Activated CD4-positive, alpha-beta memory T cell treated with anti-CD3 and anti-CD28 coated beads, Interleukin-2, amount 10 ng/mL, durations not matched to agents 7 days and 5 days (primary cell): ENCODE measurements at places on chromosomes 3 and 15.

GRCh38 chr15:65067645-65068402 lies at the start of gene RASL12:
Gene RASL12 (minus strand): TSS chr15:65067991. CDS start chr15:65067835, 156 bp downstream.
- H3K4me3 ChIP-seq = no peak within 1 kb of the TSS
- peaks cover 4% of the 10 kb centered on the region for H3K4me1 ChIP-seq
- peaks cover 36% of the 10 kb centered on the region for H3K27me3 ChIP-seq
- DNase-seq = no peak
- no peaks in the 10 kb centered on the region for H3K36me3 ChIP-seq

DNA sequence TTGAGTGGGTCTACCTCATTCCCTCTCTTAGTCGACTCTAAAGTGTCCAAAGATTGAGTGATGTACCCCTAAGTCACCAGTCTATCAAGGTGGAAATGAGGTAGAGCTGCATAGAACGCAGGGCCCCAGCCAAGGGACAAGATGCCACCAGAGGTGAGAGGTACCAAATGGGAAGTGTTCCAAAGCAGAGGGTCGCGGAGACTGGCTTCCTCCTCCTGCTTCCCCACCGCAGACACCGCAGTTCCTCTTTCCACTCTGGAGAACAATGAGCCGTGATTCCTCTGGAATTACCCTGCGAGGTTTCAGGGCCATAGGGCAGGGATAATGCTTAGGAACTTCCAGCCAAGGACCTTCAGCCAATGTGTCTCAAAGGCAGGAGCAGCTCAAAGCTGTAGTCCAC lies 55.8 kb downstream of the DAPK2 start:
- DNase-seq = no peak
- H3K4me1 ChIP-seq = peaks cover 17% of the 10 kb centered on the region
- no peaks in the 10 kb centered on the region for H3K36me3 ChIP-seq
- no peak overlapping the region for H3K4me3 ChIP-seq
- no peak overlapping the region for H3K27ac ChIP-seq

GRCh38 chr3:181921220-181921619 lies 209.5 kb downstream of the SOX2 start:
- no peaks in the 10 kb centered on the region for H3K27me3 ChIP-seq
- H3K4me1 ChIP-seq = no peaks in the 10 kb centered on the region
- no peaks in the 10 kb centered on the region for H3K36me3 ChIP-seq
- H3K27ac ChIP-seq = no peak overlapping the region
- no peak for DNase-seq
- no peak overlapping the region for H3K4me3 ChIP-seq

- no peaks in the 10 kb centered on the region for H3K4me1 ChIP-seq
- H3K36me3 ChIP-seq = no peaks in the 10 kb centered on the region
- no peak overlapping the region for H3K4me3 ChIP-seq
These were observed 270.2 kb downstream of the CADM2 start for GRCh38 chr3:85228966-85229365.

DNA sequence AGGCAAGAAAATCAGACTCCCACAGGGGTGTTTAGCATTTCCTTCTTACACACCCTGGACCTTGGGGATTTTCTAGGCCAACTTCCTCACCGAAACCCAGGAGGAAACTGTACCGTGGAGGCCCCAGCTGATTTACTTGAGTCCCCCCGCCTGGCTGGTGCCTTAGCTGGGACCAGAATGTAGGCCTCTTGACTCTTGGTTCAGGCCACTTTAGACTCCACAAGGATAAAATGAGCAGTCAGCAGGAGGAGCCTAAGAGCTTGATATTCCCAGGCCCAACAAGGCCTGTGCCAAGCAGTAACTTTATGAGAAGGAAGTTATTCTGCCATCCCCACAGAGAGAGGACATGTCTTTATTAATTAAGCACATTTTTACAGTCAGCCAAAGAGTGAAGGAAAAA lies 4.6 kb upstream of the APBA2 start:
- no peak for DNase-seq
- no peak overlapping the region for H3K4me3 ChIP-seq
- no peaks in the 10 kb centered on the region for H3K36me3 ChIP-seq
- H3K27me3 ChIP-seq = peaks cover 12% of the 10 kb centered on the region

GRCh38 chr15:33636958-33637357 lies 326.2 kb downstream of the RYR3 start:
- no peak for DNase-seq
- no peak overlapping the region for H3K27ac ChIP-seq
- no peak overlapping the region for H3K4me3 ChIP-seq
- peaks cover 7% of the 10 kb centered on the region for H3K27me3 ChIP-seq
- H3K4me1 ChIP-seq = no peaks in the 10 kb centered on the region

GRCh38 chr3:43618142-43618541 lies 3.7 kb downstream of the ANO10 start:
- H3K27me3 ChIP-seq = peaks cover 4% of the 10 kb centered on the region
- no peaks in the 10 kb centered on the region for H3K36me3 ChIP-seq

- H3K4me1 ChIP-seq = no peaks in the 10 kb centered on the region
- no peaks in the 10 kb centered on the region for H3K36me3 ChIP-seq
- no peak overlapping the region for H3K4me3 ChIP-seq
- DNase-seq = no peak
These were observed 66.0 kb downstream of the RBMS3 start for GRCh38 chr3:29346828-29347227.

DNA sequence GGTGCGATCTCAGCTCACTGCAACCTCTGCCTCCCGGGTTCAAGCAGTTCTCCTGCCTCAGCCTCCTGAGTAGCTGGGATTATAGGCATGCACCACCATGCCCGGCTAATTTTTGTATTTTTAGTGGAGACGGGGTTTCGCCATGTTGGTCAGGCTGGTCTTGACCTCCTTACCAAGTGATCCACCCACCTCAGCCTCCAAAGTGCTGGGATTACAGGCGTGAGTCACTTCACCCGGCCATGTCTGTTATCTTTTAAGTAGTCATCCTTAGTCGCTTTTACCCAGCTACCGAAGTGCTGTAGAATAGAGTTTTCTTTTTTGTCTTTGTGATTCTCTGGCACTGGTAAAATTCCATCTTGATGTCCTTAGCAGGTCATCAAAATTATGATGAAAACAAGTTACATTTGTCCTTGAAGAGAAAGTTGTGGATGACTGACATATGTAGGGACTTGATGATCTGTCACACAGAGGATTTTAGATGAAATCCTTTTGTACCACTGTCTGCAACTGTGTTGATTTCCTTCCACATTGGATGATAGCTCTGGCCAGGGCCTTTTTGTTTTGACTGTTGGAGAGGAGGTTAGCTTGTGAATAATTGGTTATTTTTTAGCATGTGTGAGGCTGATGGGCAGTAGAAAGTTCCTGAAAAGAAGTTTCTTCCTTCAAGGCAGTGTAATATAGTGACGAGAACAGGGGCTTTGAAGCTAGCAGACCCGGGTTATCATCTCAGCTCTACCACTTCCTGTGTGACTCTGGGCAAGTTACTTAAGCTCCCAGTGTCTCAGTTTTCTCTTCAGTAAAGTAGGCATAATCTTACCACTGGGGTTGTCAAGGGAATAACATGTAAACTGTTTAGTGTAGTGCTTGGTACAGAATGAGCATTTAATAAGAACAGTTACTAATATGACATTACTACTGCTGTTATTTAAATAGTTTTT lies 18.8 kb downstream of the ATG7 start:
- H3K4me3 ChIP-seq = peak overlapping the region; percentile 14
- H3K36me3 ChIP-seq = peaks cover 37% of the 10 kb centered on the region
- H3K27ac ChIP-seq = peak overlapping the region; percentile 88
- H3K27me3 ChIP-seq = no peaks in the 10 kb centered on the region
- H3K4me1 ChIP-seq = peaks cover 55% of the 10 kb centered on the region
- peak; percentile 36 for DNase-seq

DNA sequence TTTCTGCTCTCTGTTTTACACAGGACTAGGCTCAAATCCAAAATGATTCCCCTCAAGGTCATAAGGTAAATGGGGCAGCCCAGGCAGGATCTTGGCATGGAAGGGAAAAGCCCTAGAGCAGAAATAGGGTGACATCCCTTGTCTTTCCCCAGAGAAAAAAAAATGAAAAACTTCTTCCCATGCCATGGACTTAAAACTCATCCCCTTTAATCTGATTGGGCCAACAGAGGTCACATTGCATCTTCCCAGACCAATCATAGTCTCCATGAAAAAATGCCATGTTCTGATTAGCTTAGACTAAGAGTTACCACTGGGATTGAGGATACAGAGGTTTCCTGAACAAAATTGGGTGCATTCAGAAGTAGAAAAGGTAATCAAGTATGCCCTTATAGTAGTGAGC lies 241.3 kb upstream of the LRTM1 start:
- H3K27me3 ChIP-seq = no peaks in the 10 kb centered on the region
- DNase-seq = no peak
- no peaks in the 10 kb centered on the region for H3K36me3 ChIP-seq

- H3K4me1 ChIP-seq = no peaks in the 10 kb centered on the region
- peaks cover 4% of the 10 kb centered on the region for H3K27me3 ChIP-seq
These were observed 108.8 kb downstream of the FBN1 start for GRCh38 chr15:48536681-48537091.

DNA sequence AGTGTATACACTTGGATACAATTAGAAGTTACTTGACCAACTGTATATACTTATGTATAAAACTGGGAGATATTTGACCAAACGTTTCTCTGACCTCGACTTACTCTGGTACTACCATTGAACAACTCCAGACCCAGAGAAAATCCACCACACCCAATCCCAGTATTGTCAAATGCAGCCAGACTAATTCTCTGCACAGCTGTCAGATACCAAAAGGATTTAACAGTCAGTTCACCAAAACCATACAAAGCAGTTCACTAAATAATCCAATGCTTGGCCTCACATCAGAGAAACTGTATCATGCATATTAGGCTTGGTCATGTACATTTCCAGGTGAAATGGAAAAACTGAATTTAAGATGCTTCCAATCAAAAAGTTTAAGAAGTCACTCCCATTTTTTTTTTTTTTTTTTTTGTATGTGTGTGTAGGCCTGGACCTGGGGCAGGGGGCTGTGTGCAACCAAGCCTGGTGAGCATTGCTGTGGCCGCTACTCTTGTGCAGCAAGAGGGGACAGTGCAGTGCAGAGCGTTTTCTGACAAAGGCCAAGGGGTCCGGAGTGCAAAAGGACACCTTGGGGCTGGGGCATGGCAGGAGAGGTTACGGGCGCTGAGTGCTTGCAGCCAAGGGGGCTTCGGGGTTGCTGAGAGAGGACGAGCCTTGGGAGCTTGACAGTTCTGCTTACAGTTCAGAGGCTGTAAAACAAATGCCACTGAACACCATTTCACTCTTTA lies 1.4 kb downstream of the TOMM70 start:
- peak overlapping the region; percentile 97 for H3K27ac ChIP-seq
- H3K27me3 ChIP-seq = no peaks in the 10 kb centered on the region
- H3K4me1 ChIP-seq = peaks cover 65% of the 10 kb centered on the region

DNA sequence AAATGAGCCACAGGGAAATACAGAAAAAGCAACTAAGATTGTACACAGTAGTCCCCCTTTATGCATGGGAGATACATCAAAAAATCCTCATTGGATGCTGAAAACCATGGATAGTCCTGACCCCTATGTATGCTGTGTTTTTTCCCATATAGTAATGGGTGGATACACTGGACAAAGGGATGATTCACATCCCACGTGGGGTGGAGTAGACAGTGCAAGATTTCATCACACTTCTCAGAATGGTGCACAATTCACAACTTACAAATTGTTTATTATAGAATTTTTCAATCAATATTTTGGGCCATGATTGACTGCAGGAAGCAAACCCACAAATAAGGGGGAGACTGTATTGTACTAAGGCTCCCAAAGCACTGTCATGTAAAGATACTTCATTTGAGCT lies 224.4 kb upstream of the STRIT1 start:
- no peak overlapping the region for H3K4me3 ChIP-seq
- no peak overlapping the region for H3K27ac ChIP-seq
- H3K27me3 ChIP-seq = no peaks in the 10 kb centered on the region
- no peaks in the 10 kb centered on the region for H3K36me3 ChIP-seq
- H3K4me1 ChIP-seq = no peaks in the 10 kb centered on the region

DNA sequence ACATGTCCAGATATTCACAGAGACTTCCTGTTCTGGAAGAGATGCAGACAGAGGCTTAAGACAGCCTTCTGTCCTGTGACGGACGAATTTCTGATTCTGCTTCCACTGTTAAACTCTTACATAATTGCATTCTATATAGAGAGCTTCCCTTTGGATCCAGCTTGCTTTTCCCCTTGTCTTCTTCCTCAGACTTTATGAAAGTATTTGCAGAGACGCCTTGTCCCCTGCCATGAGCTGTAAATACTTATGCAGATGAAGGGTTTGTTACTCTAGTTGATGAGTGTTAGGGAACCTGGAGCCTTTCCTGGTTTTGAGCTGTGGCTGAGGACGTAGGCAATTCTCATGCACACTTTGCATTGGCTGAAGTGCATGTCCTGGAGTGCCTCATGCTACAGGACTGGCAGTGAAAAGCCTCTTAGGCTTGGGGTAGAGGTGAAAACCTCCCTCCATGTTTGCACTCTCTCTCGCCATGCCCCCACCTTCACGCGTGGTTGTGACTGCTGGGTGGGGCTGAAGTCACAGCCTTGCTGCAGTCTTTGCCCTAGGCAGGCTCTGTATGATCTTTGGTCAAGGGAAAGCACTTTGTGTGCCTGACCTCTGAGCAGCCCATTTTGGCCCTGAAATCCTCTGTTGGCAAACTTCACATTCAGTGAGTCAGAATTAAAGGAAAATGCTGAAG lies 286.6 kb downstream of the PTPRG start:
- no peaks in the 10 kb centered on the region for H3K27me3 ChIP-seq
- no peak overlapping the region for H3K4me3 ChIP-seq
- H3K36me3 ChIP-seq = no peaks in the 10 kb centered on the region
- H3K27ac ChIP-seq = no peak overlapping the region
- H3K4me1 ChIP-seq = no peaks in the 10 kb centered on the region

- H3K36me3 ChIP-seq = no peaks in the 10 kb centered on the region
- no peaks in the 10 kb centered on the region for H3K4me1 ChIP-seq
- no peak overlapping the region for H3K27ac ChIP-seq
These were observed 495.6 kb downstream of the IL5RA start for GRCh38 chr3:2614578-2614977.

DNA sequence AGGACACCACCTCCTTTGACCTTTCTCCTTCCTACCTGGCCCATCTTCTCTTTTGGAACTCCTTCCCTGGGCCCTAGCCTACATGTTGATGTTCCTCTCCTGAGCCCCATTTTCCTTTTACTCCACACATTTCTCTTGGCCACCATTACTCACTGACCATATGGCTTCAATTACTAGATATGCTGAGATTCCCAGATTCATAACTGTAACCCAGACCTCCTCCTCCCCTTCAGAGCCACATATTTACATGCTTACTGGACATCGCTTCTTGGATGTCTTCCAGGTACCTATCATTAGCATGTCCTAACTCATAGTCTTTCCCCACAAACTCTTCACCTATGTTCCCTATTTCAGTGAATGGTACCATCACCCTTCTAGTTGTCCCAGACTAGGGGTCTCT lies 24.4 kb upstream of the TRIM59 start:
- H3K4me1 ChIP-seq = peaks cover 2% of the 10 kb centered on the region
- no peak overlapping the region for H3K4me3 ChIP-seq
- H3K36me3 ChIP-seq = peaks cover 6% of the 10 kb centered on the region
- peaks cover 27% of the 10 kb centered on the region for H3K27me3 ChIP-seq

- DNase-seq = peak; percentile 76
- no peaks in the 10 kb centered on the region for H3K27me3 ChIP-seq
- H3K27ac ChIP-seq = no peak overlapping the region
- no peak overlapping the region for H3K4me3 ChIP-seq
These were observed 16.2 kb upstream of the VILL start for GRCh38 chr3:37974121-37975083.

GRCh38 chr3:186502138-186502948 lies 41.8 kb downstream of the CRYGS start:
- H3K36me3 ChIP-seq = no peaks in the 10 kb centered on the region
- H3K4me1 ChIP-seq = peaks cover 2% of the 10 kb centered on the region
- peaks cover 5% of the 10 kb centered on the region for H3K27me3 ChIP-seq
- DNase-seq = no peak
- H3K27ac ChIP-seq = no peak overlapping the region

- H3K4me3 ChIP-seq = no peak overlapping the region
- H3K27ac ChIP-seq = no peak overlapping the region
- no peaks in the 10 kb centered on the region for H3K4me1 ChIP-seq
- H3K36me3 ChIP-seq = no peaks in the 10 kb centered on the region
These were observed 230.0 kb upstream of the MCTP2 start for GRCh38 chr15:94001255-94001801.
